ENCODE measurements at places on chromosomes 4 and X. TPM values are rescaled to one million over a fixed set of nuclear protein-coding genes. Genes with fewer than 3 reads are reported as not detected.

RBM46 gene
- 0.09 TPM for polyA plus RNA-seq

SEC31A gene
- 74.0 TPM for polyA plus RNA-seq

SLC7A11 gene
- 0.46 TPM for polyA plus RNA-seq

TMEM35A gene
- 244 TPM for polyA plus RNA-seq

JCHAIN gene
- not detected for polyA plus RNA-seq

TLR3 gene
- polyA plus RNA-seq = not detected

PABPC1L2B gene
- not detected for polyA plus RNA-seq

HOPX gene
- 2.0 TPM for polyA plus RNA-seq

GAGE12F gene
- polyA plus RNA-seq = not detected

PAGE2 gene
- polyA plus RNA-seq = not detected

Measured in neural cell (in vitro differentiated cells).